CD4-positive, alpha-beta T cell treated with Interleukin-4 for 4 hours (primary cell): ENCODE measurements at places on chromosomes 11 and 22.
A peak's percentile ranks its signal among the peaks of the same experiment; 100 is the strongest.

GRCh38 chr11:9138612-9139579, 47.5 kb upstream of the SCUBE2 start:
- DNase-seq = peak; percentile 63

DNA sequence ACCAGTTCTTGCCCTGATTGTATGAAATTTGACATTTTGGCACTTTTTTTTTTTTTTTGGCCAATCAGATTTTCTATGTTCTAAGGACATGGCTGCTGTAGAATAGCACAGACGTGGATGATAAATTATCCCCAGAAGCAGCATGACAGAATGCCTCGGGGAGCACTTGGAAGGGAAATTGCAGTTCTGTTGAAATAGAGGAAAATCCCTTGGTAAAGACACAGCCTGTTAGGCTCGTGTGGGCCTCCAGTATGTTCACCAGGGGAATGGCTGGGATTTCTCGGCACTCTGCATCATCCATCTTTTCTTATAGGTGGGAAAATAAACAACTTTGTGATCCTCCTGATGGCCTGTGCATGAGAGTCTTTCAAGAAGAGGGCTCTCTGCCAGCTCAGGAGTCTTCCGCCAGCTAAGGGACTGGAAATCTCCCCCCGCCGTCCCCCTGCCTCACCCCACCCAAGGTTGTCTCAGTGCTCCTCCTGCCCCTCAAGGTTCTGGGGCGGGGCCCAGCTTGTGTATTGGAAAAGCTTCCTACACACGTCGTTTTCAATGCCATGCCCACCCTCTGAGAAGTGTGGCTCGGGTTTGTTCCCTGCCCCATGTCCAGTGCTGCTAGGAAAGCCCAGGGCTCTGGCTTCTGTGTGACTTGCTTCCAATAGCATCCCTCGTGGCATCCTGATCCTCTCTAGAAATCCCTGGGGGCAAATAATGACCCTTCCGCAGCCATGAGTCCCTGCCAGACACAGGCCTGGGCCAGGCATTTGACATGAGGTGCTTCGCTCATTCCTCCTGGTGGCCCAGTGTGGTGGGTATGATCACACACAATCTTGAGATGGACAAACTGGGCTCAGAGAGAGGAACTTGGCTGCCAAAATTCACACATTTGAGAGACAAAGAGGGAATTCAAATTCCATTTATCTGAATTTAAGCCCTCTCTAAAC, 70.6 kb upstream of the ATXN10 start:
- no peak for DNase-seq

- no peak for DNase-seq
Measured at GRCh38 chr11:111283945-111284481, 14.3 kb upstream of the POU2AF3 start.

GRCh38 chr11:18727479-18728236, 1.7 kb upstream of the IGSF22 start:
- peak; percentile 50 for DNase-seq

GRCh38 chr11:65226103-65226442, 35.7 kb upstream of the POLA2 start:
- DNase-seq = no peak

- peak; percentile 33 for DNase-seq
Measured at GRCh38 chr11:61967924-61968757, 707 bp upstream of the FTH1 start.

DNA sequence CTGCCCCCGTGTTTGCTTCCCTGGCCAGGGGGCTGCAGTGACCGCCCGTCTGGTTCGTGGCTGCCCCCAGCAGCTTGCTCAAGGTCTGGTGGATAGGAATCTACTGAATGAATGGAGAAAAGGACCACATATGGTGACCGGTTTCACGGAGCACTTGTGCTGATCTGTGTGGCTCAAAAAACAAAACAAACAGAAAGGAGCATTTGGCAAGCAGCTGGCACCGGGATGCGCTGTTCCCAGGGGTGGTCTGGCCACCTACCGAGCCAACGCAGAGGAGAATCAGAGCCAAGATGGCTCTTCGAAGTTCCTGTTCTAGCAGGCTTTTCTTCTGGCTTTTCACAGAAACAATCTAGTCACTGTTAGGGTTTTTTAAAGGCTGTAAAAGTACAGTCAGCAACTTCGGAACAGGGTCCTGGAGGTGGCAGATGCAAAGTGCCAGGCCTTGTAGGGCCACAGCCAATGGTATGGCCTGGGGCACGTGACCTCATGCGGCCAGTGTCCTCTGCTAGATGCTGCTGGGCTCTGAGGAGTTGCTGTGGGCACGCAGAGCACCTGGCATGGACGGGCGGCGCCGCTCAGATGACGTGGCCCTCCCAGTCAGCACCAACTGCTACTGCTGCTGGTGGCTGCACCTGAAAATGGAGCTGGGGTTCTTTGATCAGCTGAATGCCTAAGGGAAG, 27.3 kb upstream of the PACSIN2 start:
- DNase-seq = no peak

GRCh38 chr11:77069336-77069968, 2.7 kb downstream of the CAPN5 start:
- DNase-seq = no peak

GRCh38 chr11:19867064-19867463, 154.4 kb downstream of the NAV2 start:
- DNase-seq = no peak

DNA sequence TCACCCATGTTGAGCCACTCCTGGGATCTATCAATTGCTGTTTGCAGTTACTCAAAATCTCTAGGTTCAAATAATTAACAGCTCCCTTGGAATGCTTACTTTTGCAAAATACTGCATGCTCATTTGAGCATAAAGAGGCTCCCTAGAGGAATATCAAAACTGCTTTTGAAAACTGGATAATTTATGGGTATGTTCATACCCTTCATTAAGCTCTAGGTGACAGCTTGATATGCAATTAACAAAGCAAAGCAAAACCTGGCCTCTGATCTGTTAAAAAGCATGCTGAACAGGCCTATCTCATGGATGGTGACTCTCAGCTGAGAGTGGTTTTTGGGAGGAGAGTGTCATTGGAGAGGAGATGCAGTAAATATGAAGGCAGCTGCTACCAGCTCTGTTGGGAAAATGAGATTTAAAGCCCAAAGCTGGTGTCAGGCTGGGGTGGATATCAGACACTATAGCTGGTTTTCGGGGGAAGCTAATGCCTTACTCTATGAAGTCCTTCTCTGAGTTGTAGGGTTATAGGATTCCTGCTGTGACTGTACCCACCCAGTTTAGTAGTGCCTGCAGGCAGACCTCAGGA, 110.9 kb downstream of the RASSF10 start:
- DNase-seq = no peak

DNA sequence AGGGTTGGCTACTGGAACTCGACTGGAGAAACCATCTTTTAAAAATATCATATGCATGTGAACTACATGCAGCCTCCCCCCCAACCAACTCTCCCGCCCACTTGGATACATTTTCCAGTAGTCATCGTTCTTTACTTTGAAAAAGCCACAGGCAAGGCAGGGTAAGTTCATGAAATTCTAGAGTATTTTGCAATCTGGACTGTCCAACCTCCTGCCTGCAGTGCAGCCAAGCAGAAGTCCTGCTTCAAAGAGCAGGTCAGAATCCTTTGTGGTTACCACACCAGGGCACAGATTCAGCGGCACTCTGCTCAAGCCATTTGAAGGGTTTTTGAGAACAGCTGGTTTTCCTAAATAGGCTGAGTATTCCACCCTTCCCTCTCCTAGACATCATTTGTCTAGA, 12.1 kb downstream of the ELF5 start:
- no peak for DNase-seq

GRCh38 chr11:66333896-66334604, 2.2 kb downstream of the RIN1 start:
- no peak for DNase-seq

DNA sequence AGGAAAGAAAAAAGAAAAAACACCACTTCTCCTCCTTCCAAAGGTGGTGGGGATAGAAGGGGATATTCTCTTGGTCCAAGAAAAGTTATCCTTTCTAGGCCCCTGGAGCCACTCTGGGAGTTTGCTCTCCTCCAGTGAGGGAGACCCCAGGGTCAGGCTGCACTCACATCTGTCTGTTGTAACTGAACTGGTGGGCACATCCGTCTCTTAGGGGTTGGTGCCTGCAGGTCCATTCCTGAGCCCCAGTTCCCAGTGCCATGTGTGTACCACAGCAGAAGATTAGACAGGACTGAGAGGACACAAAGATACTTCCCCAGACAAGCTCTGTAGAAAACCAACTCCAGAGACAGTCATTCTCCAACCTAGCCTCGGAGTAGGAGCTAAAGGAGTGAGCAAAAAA, 3.1 kb upstream of the ATG2A start:
- DNase-seq = no peak

DNA sequence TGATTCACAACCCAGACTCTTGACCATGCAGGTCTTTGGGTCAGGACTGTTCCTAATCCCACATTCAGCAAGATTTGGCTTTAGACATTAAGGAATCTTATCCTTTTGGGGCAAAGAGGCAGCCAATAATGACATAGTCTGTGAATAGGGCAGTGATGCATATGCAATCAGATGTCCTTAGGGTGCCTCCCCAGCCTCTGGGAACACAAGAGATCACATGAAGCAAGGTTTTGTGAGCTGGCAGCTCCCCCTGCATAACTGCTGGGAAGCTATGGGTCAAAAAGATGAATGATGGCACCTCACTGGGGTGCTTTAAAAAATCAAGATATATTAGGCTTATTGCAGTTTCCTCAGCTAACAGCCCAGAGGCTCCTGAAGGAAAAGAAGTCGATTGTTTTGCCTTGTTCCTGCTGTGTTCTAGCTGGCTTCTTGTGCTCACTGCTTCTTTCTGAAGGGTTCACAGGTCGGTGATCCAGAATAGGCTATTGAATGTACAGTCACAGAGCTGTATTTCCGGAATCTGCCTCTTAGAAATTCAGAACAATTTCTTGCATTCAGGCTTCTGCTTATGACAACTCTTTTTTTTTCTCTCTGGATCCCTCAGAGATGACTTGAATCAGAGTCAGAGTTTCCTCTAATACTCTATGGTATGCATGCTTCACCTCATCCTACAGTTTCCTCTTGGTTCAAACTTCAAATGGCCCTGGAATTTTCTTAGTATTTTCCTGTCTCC, 31.7 kb downstream of the INSC start:
- DNase-seq = no peak

GRCh38 chr22:38107692-38108515, 2.6 kb downstream of the BAIAP2L2 start:
- DNase-seq = no peak

DNA sequence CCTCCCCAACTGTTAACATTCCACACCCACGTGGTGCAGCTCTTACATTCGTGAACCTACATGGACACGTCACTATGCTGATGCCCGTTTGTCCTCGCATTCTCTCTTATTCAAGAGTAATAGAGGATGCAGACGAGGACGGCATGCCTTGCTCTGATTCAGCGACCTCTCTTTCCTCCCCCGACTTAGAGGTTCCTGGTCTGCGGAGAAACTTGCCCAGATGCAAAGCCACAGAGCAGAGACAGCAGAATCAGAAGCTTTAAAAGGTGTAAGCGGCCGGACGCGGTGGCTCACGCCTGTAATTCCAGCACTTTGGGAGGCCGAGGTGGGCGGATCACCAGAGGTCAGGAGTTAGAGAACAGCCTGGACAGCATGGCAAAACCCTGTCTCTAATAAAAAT, 288.0 kb downstream of the NTM start:
- no peak for DNase-seq

- DNase-seq = no peak
Measured at GRCh38 chr11:35218956-35219355, 80.0 kb downstream of the CD44 start.

GRCh38 chr11:114008331-114008730, 33.4 kb downstream of the HTR3A start:
- DNase-seq = no peak

DNA sequence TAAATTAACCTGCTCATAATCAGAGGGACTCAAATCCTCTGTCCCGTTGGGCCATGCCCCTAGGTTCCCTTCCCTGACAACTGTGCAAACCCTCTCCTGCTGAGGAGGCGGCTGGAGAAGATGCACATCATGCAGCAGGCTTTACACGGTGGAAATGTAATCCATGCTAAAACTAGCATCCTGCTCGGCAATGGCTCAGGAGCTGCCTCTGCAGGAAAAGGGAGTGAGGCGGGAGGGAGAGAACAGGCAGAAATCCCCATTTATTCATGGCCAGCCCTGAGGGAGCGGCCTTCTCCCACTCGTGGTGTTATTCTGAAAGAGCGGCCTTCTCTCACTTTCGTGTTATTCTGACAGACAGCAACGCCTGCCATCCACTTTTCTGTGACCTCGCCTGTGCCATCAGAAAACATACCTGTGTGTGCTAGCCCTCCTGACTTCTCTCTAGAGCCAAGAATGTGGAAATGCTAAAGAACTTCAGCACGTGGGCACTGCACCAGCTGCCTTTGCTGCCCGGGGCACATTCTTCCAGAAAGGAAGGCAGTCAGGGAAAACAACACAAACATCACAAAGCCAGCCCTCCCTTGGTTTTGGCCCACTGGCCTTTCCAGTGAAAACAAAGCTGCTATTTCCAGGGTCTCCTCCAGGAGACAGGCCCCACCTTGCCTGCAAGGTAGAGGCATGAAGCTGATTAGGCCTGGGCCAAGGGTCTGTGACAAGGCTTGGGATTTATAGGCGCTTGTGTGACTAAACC, 62.9 kb upstream of the BID start:
- DNase-seq = no peak

DNA sequence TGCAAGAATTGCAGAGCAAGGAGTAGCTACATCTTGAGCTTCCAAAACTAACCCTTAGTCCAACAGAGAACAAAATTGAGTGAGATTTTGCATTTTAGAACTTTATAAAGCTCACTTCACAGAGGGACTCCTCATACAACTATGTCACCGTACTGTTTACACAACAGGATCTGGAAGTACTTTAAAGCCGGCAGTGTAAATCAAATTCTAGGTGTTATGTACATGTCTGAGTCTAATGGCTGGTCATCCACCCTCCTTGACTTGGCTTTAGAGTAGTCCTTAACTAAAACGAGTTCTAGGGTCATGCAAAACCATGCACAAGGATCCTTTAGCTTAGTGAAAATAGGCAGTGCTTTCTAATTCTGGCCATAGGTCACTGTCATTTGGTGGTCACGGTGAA, 23.5 kb downstream of the IRAG1 start:
- DNase-seq = no peak

DNA sequence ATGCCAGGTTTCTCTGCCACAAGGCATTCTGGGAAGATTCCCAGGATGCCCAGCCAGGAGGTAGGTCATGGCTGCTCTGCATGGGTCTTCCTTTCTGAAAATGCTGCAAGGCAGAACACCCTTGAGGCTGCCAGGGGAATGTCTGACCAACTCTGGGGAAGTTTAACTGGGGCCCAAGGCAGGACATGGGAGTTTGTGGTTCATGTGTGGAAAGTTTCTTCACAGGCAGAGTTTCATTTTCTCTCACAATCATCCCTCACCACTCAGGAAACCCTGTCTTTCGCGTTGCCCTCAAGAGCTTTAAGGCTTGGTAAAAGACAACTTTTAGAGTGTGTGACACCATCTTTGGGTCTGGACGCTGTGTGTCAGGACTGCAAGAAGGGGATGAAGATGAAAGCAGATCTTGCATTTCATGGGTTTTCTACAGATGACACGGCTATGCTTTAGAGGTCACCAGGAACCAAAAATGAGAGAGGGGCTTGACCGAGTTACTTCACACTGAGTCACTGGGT, 133.5 kb downstream of the CD44 start:
- peak; percentile 70 for DNase-seq

DNA sequence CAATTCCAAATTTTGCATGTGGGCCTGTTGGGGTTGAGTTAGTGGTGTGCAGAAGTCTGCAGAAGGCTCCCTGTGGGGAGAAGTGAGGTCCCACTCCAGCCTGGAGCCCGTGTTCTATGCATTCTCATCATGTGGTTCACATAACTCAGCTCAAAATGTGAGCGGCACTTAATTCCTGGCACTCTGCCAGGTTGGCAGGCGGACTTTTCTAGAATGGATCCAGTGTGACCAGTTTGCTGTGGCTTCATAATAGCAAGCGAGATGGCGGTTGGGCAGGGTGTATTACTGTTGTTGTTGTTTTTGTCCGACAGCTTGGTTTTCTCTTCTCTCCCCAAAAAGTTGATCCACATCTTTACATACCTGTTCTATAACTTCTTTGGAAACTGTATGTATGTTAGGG, 146.8 kb upstream of the TTC12 start:
- DNase-seq = no peak
